ENCODE measurements at places on chromosomes 11 and 22. TPM values are rescaled to one million over a fixed set of nuclear protein-coding genes. Genes with fewer than 3 reads are reported as not detected.

The MYBPC3 gene
- not detected for total RNA-seq

The MMP7 gene
- total RNA-seq: not detected

The GUCY1A2 gene
- total RNA-seq: 0.13 TPM

The SAA2 gene
- total RNA-seq: not detected

The SVIP gene
- total RNA-seq: 14.2 TPM

The SMDT1 gene
- total RNA-seq: 8.6 TPM

The APOBEC3G gene
- total RNA-seq: 7.0 TPM

The PTGDR2 gene
- total RNA-seq: 1.1 TPM

The GPR83 gene
- not detected for total RNA-seq

The SUSD2 gene
- 0.05 TPM for total RNA-seq

The ZBTB44 gene
- 10.2 TPM for total RNA-seq

Data from SJSA1 (cell line).